ENCODE measurements at places on chromosomes 6 and 20.
A peak's percentile ranks its signal among the peaks of the same experiment; 100 is the strongest.

GRCh38 chr6:55058682-55059081 is 115.6 kb upstream of the HCRTR2 start:
- DNase-seq: no peak

GRCh38 chr20:39112178-39112743 is 150.1 kb downstream of the DHX35 start:
- DNase-seq: no peak

GRCh38 chr6:27753668-27754407 is 158.4 kb downstream of the OR2B2 start:
- DNase-seq: no peak

- DNase-seq: peak; percentile 33
These were observed 35.0 kb upstream of the DSN1 start for GRCh38 chr20:36808317-36809257.

GRCh38 chr20:53247468-53248103 is 275.4 kb downstream of the TSHZ2 start:
- no peak for DNase-seq

- no peak for DNase-seq
These were observed 18.6 kb upstream of the FAM135A start for GRCh38 chr6:70394518-70395300.

GRCh38 chr20:62466072-62466760 is 9.6 kb downstream of the GATA5 start:
- no peak for DNase-seq

DNA sequence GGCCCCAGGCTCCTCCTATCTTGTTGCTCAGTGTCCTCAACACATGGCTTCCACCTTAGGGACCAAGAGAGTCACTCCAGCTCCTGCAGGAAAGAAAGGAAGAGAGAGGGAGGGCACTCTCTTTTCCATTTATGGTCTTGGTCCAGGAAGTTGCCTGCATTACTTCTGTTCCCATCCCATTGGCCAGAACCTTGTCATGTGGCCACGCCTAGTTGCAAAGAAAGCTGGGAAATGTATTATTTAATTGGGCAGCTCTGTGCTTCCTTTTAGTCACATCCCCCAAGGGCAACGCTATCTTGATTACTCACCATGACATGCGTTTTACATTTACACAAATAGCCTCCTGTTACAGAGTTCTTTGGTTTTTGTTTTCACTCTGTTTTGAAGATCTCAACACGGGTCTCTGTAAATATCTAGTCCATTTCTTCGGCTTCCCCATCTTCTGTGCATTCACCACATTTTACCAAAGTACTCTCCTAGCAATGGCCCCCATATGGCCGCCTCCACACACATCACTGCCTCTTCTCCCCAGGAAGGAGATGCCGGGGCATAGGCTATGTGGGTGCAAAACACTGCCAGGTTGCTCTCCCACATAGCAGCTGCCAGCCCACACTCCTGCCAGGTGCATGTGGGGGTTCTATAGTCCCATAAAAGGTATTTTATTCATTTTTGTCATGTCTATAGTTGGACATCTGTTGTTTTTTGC is 35.7 kb upstream of the ZMYND8 start:
- no peak for DNase-seq

DNA sequence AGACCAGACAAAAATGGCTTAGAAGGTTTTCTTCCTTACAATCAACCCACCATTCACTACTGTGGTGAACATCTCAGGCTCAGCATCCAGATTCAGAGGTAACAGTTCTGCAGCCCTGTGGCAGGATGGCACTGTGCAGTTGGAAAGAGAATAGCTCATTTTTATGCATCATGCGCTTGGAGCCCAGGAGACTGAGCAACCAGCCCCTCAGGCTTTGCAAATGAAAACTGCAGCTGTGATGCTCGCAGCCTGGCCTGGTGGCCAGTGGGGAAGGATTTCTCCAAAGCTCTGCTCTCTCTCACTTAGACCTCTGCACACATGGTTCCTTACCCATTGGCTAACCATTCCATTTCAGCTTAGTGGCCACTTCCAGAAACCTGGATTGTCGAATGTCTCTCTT is 45.8 kb downstream of the GABRR2 start:
- no peak for DNase-seq

DNA sequence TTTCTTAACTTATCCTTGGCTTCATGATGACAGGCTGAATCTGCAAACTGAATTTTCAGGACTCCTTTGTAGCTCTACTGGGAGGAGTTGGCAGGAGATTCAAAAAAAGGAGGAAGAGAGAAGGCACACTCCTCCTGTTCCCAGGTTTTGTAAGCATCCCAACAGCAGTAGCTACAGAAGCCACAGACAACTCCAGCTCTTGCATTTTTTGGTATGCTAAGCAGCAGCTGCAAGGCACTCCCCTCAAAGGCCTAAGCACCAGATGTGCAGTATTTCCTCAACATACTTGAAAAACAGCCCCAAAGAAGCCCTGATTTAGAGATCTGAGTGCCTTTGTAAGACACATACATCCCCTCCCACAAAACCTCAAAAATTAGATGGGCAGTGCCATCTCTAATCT is 328.6 kb upstream of the SYNCRIP start:
- no peak for DNase-seq

DNA sequence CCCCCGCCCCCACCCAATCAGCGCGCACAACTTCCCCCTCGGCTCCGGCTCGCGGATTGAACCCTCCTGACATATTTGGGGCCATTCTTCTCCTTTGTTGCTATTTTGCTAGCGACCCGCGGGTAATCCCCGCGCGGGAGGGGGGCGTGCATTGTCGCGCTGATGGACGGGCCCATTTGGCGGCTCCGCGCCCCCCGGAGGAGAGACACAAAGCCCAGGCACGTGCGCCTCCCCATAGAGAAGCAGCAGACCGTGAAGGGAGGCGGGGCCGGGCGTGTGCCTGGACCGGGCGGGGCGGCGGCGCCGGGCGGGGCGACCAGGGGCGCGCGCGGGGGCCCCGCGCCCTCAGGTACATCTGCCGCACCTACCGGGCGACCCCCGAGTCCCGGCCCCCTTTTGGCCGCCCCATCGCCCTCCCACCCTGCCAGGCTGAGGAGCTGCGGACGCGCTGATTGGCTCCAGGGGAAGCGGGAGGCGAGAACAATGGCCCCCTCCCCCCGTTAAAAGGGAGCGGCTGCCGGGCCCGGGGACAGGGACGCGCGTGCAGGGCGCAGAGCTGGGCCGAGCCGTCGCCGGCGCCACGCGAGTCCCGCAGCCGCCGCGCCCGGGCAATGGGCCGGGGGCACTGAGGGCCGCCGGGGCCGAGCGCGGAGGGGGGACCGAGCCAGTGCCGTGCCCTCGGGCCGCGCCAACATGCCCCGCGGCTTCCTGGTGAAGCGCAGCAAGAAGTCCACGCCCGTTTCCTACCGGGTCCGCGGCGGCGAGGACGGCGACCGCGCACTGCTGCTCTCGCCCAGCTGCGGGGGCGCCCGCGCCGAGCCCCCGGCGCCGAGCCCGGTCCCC is at the start of gene INSM1:
TSS of gene INSM1 (plus strand) at position 530 of the 843 bp plus-strand sequence. CDS start at position 694, 164 bp downstream.
- no peak for DNase-seq

DNA sequence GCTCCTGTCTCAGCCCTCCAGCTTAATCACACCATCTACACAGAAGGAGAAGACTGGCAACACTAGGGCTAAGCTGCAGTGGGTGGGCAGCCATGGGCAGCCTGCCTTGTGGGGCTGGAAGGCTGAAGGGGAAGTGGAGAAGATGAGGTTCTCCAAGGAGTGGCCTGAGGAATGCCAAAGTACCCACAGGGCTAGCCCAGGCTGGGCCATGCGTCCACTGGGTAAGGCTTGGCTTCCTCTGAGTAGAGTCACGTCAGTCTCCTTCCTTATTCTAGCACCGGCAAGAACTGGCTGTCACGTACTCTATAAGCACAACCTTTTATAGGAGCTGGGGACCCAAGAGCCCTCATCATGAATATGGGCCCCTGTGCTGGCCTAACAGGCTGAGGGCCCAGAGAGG is 110.6 kb upstream of the SIRPA start:
- DNase-seq: no peak

GRCh38 chr20:6818033-6818808 is 50.7 kb downstream of the BMP2 start:
- DNase-seq: no peak

DNA sequence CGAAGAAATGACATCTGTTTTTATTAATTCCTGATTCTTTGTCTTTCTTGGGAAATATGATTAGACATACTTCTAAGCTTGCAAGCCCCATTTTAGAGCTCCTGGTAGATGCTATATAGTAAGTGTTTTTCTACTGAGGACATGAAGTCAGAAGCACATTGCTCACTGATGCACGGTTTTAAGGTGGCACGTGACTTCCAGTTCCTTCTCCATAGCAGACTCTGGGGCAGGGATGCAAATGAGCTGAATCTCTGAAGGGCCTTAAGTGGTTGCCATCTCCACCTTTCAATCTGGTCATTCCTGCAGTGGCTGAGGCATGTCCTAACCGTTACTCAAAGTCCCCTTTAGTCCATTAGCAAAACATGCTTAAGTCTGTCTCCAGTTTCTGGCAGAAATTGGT is 421.2 kb upstream of the HTR1E start:
- no peak for DNase-seq

DNA sequence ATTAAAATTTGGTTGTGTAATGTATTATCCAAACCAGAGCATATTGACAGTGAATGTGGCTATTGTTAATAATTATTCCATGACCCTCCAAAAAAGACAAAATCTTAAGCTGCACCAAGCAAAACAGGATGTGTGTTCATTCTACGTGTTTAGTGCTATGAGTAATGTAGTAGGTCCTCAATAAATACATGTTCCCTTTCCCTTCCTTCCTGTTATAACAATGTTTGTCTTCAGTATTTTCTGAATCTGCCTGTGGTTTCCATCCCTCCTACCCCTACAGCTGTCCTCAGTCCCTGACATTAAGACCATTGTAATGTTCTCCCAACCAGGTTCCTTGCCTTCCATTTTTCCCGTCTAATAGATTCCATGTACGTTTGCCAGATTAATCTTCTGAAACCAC is 163.8 kb downstream of the AIG1 start:
- DNase-seq: no peak

DNA sequence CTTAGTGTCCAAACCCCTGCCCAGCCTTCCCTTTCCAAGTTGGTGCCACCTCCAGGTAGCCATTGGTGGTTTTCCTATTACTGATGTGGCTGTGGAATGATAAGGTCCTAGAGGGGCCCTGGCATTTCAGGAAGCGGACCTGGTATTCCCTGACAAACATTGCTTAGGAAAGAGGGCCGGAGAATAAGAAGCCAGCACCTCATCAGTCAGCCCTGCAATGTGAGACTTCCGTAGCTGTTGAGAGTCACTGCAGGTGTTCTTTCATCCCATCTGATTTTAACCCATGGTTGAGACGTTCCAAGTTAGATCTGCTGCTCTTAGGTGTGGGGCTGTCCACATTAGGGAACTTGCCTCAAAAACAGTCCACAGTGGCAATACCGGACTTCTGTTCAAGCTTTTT is 14.8 kb upstream of the NPEPL1 start:
- DNase-seq: no peak

DNA sequence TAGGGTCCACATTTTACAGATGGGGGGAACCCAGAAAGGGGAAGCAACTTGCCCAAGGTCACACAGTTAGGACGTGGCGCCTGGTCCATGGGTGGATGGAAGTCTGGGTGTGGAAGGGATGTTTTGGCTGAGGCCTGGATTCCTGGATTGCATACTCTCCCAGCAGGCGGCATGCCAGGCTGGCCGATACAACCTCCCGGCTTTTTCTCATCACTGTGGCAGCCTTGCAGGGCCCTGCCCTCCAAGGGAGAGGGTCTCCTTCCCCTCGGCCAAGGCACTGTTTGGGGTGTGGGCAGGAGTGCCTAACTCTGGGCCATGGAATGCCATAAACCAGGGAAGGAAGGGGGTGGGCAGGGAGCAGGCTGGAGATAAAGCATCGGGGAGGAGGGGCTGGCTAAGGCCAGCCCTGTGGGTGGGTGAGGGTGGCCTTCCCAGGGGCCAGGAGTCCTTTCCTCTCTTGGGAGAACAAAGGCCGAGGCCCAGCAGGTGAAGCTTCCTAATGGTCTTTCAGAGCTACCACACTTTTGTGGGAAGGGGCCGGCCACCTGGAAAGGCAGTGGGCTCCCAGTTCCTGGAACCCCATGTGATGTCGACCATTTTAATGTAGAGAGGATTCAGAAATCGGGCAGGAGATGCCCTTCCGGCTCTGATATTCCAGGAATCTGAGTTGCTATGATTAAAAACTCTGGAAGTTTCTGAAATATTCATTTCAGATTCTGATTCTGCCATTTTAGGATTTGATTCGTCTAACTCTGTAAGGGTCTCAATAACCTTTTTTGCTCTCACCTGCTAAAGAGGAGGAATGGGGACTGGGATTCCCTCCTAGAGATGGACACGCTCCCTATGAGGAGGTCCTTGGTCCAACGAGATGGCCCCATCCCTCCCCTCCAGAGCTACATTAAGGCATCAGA is 4.2 kb downstream of the FOXS1 start:
- no peak for DNase-seq

DNA sequence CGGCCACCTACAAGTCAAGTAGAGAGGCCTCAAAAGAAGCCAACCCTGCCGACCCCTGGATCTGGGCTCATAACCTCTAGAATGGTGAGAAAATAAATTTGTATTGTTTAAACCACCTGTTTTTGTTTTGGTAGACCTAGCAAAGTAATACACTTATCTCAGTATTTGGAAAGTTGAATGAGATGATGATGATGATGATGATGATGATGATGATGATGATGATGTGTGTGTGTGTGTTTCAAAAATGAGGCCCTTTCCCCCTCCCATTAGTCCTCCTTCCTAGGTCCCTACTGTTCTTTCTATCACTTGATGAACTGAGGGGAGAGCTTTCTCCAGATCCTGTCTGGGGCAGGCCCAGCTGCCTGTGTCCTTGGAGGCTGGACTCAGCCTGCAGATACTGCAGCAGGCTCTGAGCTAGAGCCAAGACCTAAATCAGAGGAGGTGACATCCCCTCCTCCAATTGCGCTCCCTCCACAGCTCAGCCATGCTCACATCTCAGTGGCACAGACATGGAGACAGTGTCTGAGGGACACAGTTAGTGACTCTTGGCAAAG is 120.1 kb downstream of the LRFN2 start:
- DNase-seq: no peak

DNA sequence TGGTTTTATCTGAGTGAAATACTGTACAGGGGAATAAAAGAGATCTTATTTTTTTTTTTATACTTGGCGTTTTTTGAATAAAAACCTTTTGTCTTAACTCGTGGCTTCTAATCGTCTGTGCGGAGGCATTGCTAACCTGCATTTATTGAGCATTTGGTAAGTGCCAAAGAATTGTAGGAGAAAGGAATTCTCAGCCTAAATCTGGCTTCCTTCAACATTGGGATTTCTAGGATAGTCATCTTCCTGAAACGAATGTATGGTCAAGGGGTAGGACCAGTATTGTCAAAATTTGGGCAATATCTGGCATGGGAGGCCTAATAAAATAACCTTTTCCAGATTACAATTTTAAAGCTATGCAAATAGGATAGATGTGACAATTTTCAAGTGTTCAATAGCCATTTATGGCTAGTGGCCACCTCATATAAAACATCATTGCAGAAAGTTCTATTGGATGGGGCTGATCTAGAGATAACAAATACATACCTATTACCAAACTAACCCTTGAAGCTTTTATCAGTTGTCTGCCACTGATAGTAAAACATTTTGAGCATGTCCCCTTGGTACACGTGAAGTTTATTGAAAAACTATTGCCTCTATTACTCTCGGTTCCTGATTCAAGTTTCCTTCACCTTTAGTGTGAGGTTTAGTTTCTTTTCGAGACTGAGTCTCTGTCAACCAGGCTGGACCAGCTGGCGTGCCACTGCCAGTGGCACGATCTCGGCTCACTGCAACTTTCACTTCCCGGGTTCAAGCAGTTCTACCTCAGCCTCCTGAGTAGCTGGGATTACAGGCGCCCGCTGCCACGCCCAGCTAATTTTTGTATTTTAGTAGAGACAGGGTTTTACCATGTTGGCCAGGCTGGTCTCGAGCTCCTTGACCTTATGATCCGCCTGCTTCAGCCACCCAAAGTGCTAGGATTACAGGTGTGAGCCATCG is 5.6 kb downstream of the PIM1 start:
- no peak for DNase-seq

- no peak for DNase-seq
These were observed 15.0 kb upstream of the TBC1D22B start for GRCh38 chr6:37242429-37243052.
